ENCODE measurements at places on chromosomes 4 and X. TPM values are rescaled to one million over a fixed set of nuclear protein-coding genes. Genes with fewer than 3 reads are reported as not detected.
A peak's percentile ranks its signal among the peaks of the same experiment; 100 is the strongest.

IL9R gene
- total RNA-seq: not detected

ASB9 gene
- total RNA-seq: 4.1 TPM

PALLD gene
- 458 TPM for total RNA-seq

CYSLTR1 gene
- total RNA-seq: 1.8 TPM

GAR1 gene
- total RNA-seq: 9.2 TPM

HEPH gene
- total RNA-seq: 9.1 TPM

GUCY1A1 gene
- 50.3 TPM for total RNA-seq

GRCh38 chr4:76799140-76799539 is 98.8 kb downstream of the SOWAHB start:
- H3K36me3 ChIP-seq: no peaks in the 10 kb centered on the region
- H3K27ac ChIP-seq: peak overlapping the region; percentile 35
- H3K4me3 ChIP-seq: no peak overlapping the region
- H3K4me1 ChIP-seq: peaks cover 7% of the 10 kb centered on the region

- no peak overlapping the region for H3K4me3 ChIP-seq
- no peaks in the 10 kb centered on the region for H3K36me3 ChIP-seq
- H3K27ac ChIP-seq: peak overlapping the region; percentile 98
- H3K27me3 ChIP-seq: no peaks in the 10 kb centered on the region
Observed at GRCh38 chr4:139550724-139551429, 5.1 kb downstream of the SETD7 start.

- H3K4me3 ChIP-seq: no peak overlapping the region
- H3K27me3 ChIP-seq: no peaks in the 10 kb centered on the region
- H3K36me3 ChIP-seq: no peaks in the 10 kb centered on the region
- H3K27ac ChIP-seq: no peak overlapping the region
- no peak for DNase-seq
Observed at GRCh38 chrX:45009371-45010000, 136.5 kb downstream of the KDM6A start.

GRCh38 chr4:184451726-184452125 is 22.6 kb downstream of the IRF2 start:
- H3K4me3 ChIP-seq: no peak overlapping the region
- DNase-seq: no peak
- peaks cover 21% of the 10 kb centered on the region for H3K4me1 ChIP-seq

DNA sequence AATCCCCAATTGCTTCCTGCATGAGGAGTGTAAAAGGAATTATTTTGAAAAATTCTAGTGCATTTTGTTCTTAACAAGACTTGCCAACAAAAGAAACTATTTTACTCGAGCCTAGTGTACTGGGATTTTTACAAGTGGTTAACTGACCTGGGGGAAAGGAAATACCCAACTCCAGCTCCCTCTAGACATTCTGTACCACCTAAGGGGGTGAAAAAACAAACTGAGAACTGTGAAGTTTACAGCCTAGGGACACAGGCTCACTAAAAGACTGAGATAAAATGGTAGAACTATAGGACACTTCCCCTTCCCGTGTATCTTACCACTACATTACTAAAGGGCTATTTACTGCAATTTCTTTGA is 2.6 kb upstream of the ADH5 start:
- H3K4me3 ChIP-seq: no peak overlapping the region
- no peak for DNase-seq
- no peaks in the 10 kb centered on the region for H3K4me1 ChIP-seq
- H3K27ac ChIP-seq: peak overlapping the region; percentile 96
- no peaks in the 10 kb centered on the region for H3K27me3 ChIP-seq
- H3K36me3 ChIP-seq: no peaks in the 10 kb centered on the region

DNA sequence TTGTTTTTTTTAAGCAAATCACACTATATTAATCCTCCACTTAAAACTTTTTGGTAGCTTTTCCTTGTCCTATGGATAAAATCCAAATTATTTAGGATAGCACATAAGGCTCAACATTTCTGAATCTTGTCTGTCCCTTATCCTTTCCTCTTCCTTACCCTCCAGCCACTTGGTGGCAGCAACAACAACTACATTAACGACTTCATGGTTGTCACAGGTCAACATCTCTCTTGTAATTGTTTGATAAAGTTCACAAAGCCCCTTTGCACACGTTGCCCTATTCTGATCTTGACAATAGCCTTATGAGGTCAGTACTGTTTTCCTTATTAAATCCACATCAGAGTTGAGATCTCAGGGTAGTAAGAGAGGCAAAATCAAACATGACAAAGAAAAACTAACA is 269.0 kb upstream of the PABPC4L start:
- no peaks in the 10 kb centered on the region for H3K4me1 ChIP-seq
- DNase-seq: no peak
- no peak overlapping the region for H3K4me3 ChIP-seq
- no peaks in the 10 kb centered on the region for H3K36me3 ChIP-seq
- H3K27ac ChIP-seq: no peak overlapping the region
- no peaks in the 10 kb centered on the region for H3K27me3 ChIP-seq

DNA sequence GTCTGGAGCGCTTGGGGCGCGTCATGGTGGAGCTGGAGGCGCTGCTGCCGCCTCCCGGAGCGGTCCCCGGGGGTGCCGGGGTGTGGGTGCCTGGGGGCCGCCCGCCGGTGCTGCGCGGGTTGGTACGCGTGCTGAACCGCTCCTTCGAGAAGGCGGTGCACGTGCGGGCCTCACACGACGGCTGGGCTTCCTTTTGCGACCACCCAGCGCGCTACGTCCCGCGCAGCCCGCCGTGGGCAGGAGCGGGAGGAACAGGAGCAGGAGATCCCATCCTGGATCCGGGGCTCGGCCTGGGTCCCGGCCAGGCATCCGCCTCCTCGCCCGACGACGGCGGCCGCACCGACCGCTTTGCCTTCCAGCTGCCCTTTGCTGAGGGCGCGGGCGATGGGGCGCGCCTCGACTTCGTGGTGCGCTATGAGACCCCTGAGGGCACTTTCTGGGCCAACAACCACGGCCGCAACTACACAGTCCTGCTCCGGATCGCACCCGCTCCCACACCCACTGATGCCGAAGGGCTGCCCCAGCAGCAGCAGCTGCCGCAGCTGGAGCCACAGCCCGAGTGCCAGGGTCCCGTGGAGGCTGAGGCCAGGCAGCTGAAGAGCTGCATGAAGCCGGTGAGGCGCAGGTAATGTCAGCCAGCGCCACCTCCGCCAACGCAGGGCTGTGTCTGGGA is 792 bp downstream of the PPP1R3F start:
- no peaks in the 10 kb centered on the region for H3K36me3 ChIP-seq
- no peaks in the 10 kb centered on the region for H3K4me1 ChIP-seq
- H3K4me3 ChIP-seq: peak overlapping the region; percentile 58
- H3K27ac ChIP-seq: peak overlapping the region; percentile 93
- H3K27me3 ChIP-seq: no peaks in the 10 kb centered on the region

- H3K4me1 ChIP-seq: no peaks in the 10 kb centered on the region
- H3K27ac ChIP-seq: no peak overlapping the region
- no peak overlapping the region for H3K4me3 ChIP-seq
- H3K36me3 ChIP-seq: no peaks in the 10 kb centered on the region
Observed at GRCh38 chr4:166518315-166518714, 645.3 kb downstream of the TLL1 start.

GRCh38 chr4:165461159-165461821 is 82.5 kb downstream of the CPE start:
- H3K4me3 ChIP-seq: no peak overlapping the region
- no peak overlapping the region for H3K27ac ChIP-seq
- peak; percentile 40 for DNase-seq
- no peaks in the 10 kb centered on the region for H3K36me3 ChIP-seq
- H3K4me1 ChIP-seq: no peaks in the 10 kb centered on the region

DNA sequence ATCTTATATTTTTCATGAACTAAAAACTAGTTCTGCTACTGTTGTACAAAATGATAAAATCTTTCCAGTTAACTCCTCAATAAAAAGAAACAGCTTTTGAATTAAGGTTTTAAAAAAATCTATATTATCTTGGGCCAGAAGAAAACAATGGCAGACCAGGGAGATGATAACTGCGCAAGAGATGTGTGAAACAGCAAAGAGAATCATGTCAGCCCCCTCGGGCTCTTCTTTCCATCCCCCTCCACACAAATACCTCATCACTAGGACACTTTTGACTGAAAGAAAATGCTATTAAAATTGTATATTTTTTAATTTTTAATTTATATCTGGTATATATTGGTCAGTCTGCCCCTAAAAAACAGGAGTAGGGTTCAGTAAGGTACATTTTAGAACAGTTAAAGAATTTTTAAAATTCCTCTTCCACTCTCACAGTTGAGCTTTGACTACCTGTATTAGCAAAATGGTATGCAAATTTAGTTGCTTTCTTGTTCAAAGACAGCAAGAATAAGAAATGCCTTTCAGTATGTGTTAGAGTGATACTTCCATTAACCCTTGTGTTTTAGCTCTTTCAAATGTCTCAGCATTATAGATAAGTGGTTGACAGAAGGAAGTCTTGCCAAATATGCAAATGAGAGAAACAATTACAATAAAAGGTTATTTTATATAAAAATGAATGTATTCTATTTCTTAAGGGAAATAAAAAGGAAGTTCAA is 36.4 kb upstream of the LCORL start:
- no peaks in the 10 kb centered on the region for H3K36me3 ChIP-seq
- no peaks in the 10 kb centered on the region for H3K27me3 ChIP-seq
- DNase-seq: no peak
- H3K4me3 ChIP-seq: no peak overlapping the region
- no peaks in the 10 kb centered on the region for H3K4me1 ChIP-seq

DNA sequence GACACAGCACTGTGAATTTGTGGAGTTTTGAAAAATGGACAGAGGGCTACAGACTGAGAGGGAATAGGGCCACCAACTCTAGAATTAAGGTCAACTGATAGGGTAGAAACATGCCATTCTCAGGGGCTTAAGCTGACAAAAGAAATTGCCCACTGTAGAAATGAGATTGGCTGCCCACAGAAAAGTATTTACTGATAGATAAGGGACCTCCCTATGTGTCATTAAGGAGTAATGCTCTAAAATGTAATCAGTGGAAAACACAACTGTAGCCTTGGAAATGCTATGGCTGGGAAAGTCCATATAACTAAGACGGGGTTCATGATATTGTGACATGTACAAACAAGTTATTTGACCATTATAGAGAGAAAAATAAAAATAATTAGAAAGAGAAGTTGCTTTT is 4.6 kb downstream of the RTL9 start:
- no peaks in the 10 kb centered on the region for H3K36me3 ChIP-seq
- no peak for DNase-seq

DNA sequence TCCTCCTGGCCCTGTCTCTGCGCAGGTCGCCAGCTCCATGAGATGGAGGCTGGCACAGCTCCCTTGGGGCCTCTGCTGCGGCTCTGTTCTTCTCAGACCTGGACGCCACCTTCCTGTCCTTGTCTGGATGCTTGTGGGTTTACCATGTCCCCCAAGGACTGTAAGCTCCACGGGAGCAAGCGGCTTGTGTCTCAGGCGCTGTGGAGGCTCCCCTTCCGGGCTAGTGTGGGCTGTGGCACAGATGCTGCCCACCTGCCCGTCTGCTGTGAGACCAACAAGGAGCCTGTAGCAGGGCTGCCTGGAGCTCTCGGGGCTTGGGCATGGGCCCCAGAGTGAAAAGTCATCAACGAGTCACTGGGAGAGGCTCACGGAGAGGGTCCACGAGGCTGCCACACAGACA is 25.2 kb downstream of the NAT8L start:
- no peaks in the 10 kb centered on the region for H3K4me1 ChIP-seq
- no peaks in the 10 kb centered on the region for H3K27me3 ChIP-seq
- DNase-seq: no peak

DNA sequence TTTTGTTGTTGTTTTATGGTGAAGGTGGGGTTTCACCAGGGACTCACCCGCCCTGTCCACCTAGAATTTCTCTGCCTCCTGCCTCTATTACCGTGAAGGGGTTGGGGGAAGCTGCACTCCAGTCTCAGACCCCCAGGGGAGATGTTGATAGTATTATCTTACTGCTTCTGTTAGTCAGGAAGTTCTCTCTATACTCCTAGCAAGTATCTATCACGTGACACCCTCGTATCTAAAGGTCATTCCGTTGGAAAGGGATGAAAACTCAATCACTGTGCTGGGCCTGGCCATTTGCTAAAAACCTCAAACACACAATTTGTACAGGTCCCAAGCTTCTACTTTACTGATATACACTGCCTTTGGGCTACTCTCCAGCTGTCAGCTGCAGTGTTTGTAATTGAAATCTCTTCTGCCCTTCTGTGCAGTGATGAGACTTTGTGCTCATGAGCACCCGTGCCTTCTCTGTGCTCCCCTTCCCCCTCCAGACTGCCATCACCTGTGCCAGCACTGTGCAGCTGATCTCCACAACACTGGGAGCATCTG is 188.5 kb upstream of the ANXA3 start:
- H3K27me3 ChIP-seq: no peaks in the 10 kb centered on the region
- no peak overlapping the region for H3K27ac ChIP-seq
- no peaks in the 10 kb centered on the region for H3K4me1 ChIP-seq
- H3K4me3 ChIP-seq: no peak overlapping the region
- no peak for DNase-seq
- no peaks in the 10 kb centered on the region for H3K36me3 ChIP-seq

- H3K36me3 ChIP-seq: no peaks in the 10 kb centered on the region
- H3K4me1 ChIP-seq: no peaks in the 10 kb centered on the region
- no peak overlapping the region for H3K4me3 ChIP-seq
- no peaks in the 10 kb centered on the region for H3K27me3 ChIP-seq
Observed at GRCh38 chr4:39933671-39934590, 43.8 kb downstream of the PDS5A start.

DNA sequence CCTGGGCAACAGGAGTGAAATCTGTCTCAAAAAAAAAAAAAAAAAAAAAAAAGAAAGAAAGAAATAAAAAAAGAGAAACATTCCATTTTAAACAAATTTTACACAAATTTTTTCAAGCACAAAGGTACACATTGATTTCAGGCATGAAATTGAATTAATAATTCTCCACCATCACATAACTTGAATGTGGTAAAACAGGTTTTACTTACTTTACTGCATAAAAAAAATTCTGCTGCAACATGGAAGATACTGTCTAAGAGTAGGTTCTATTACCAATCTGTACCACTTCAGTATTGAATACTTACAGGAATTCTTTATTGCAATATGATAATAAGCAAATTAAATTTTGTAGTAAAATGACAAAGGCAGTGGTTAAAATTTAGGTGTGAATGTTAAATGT is 271.6 kb upstream of the ARSJ start:
- no peak overlapping the region for H3K4me3 ChIP-seq
- H3K27me3 ChIP-seq: no peaks in the 10 kb centered on the region
- H3K27ac ChIP-seq: no peak overlapping the region
- no peaks in the 10 kb centered on the region for H3K36me3 ChIP-seq
- DNase-seq: no peak
- H3K4me1 ChIP-seq: no peaks in the 10 kb centered on the region

DNA sequence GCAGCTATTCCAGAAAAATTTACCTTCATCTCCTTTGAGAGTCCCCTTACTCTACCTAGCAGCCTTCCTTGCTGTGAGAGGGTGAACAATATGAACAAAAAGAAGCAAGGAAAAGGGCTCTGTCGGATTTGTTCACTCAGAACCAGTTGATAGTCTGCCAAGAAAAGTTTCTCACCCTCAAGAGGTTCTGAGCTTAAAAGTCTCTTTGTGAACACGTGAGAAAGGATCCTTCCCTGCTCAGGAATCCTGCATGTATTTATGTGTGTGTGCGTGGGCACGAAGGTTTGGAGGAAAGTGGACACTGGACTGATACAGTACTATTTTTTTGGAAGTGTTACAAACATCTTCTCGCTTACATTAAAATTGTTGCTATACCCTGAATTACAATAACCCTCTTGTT is 178.6 kb upstream of the JADE1 start:
- no peaks in the 10 kb centered on the region for H3K4me1 ChIP-seq
- no peak for DNase-seq
- H3K27ac ChIP-seq: no peak overlapping the region
